ENCODE measurements at places on chromosomes 7 and 10. TPM values are rescaled to one million over a fixed set of nuclear protein-coding genes. Genes with fewer than 3 reads are reported as not detected.

The DENND2A gene
- polyA plus RNA-seq = 41.5 TPM

The TSPAN12 gene
- 182 TPM for polyA plus RNA-seq

DNA sequence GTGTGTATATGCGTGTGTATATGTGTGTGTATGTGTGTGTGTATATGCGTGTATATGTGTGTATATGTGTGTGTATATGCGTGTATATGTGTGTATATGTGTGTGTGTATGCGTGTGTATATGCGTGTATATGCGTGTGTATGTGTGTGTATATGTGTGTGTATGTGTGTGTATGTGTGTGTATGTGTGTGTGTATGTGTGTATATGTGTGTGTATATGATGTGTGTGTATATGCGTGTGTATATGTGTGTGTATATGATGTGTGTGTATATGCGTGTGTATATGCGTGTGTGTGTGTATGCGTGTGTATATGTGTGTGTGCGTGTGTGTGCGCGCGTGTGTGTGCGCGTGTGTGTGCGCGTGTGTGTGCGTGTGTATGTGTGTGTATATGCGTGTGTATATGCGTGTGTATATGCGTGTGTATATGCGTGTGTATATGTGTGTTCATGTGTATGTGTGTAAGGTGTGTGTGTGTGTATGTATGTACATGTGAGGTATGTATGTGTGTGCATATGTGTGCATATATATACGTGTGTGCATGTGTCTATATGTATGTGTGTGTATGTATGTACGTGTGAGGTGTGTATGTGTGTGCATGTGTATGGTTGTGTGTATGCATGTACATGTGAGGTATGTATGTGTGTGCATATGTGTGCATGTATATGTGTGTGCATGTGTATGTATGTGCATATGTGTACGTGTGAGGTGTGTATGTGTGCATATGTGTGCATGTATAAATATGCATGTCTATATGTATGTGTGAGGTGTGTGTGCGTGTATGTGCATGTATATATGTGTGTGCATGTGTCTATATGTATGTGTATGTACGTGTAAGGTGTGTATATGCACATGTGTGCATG is 6.0 kb downstream of the UCN3 start:
- DNase-seq = no peak

- DNase-seq = no peak
Measured at GRCh38 chr10:113381981-113382509, 170.8 kb upstream of the HABP2 start.

- no peak for DNase-seq
Measured at GRCh38 chr10:100740476-100741377, 4.7 kb upstream of the PAX2 start.

DNA sequence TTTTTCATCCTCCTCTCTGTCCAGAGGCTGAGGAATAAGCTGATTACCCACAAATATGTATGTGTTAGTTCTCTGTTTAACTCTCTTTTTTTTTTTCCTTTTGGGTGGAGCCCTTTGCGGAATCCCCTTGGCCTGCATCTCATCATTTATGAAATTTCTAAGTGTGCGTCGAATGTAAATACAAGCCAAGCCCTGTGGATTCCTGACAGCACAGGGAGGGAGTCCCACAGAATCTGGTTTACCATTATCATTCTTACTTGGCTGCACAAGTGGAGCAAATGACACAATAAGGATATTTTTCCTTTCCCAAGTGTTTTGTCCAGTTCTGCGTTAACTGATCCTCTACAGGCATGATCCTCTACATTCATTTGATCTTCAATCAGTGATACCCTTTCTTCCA is 11.4 kb downstream of the STK31 start:
- DNase-seq = no peak

- no peak for DNase-seq
Measured at GRCh38 chr10:69064762-69065328, 23.1 kb upstream of the SRGN start.

DNA sequence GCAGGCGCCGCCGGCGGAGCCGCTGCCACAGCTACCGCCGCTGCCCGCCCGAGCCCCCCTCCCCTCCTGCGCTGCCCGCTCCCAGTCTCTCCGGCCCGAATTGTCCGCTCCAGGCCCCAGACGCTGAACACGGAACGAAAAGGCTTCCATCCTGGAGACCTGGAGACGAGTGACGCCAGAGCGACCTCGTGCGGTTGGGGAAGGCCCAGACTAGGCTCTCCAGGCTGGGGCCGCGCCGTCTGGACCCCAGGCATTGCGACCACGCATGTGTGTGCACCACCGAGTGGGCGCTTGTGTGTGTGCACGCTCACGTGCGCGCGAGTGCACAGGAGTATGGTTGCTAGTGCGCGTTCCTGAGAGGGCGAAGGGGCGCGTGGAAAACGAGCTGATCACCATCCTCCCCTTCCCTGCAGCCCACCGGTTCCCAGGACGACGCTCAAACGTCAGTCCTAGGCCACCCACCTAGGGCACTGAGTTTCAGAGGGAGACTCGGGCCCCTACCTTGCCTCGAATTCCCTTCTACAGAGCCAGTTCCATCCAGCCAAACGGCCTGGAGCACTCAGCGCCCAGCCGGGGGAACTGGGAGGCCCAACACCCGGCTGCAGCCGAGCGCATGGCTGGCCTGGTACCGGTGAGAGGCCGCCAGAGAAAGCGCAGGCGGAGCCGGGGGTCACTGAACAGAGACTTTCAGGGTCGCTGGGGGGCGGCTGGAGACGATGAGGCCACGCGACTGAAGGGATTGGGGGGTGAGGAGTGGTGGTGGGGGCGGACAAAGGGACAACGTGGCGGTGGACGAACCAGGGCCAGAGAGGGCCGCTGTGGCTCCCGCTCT is 11.6 kb downstream of the LBX1 start:
- DNase-seq = no peak

DNA sequence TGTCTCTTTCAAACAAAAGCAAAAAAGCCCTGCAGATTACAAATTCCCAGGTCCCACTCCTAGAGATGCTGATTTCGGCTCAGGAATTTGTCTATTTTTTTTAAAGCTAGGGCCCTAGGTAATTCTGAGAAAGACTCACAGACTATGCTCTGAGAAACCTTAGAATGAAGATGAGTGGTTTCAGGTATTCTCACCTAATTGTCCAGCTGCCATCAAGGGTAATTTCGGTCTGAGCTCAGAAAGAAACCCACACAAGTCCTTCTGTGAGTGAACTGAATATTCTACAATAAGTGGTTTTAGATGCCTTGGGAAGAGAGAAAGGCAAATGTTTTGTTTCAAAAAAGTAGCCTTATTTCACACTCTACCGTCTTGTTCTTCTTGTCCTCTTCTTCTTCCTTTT is 45.7 kb downstream of the DCLRE1A start:
- DNase-seq = no peak

DNA sequence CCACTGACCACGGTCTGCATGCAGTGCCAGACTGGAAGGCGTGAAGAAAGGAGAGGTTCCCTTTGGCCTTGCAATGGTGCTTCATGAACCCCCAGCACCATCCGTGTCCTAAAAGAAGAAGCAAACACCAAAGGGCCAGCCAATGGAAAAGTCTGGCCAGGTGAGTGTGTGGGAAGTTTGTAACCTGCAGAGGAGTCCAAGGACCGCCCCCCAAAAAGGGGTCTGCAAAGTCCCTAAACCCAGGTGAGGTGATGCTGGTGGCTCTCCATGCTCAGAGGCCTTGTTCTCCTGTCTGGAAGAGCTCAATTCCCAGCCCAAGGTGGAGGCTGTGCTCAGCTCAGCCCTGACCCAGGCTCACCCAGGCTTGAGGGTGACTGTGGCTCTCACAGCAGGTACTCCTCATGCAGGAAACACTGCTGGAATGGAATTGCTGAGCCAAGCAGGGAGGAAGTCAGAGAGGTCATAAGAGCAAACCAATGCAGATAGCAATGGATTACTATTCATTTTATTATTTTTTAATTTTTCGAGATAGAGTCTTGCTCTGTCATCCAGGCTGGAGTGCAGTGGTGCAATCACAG is 52.4 kb upstream of the NANOS1 start:
- no peak for DNase-seq

DNA sequence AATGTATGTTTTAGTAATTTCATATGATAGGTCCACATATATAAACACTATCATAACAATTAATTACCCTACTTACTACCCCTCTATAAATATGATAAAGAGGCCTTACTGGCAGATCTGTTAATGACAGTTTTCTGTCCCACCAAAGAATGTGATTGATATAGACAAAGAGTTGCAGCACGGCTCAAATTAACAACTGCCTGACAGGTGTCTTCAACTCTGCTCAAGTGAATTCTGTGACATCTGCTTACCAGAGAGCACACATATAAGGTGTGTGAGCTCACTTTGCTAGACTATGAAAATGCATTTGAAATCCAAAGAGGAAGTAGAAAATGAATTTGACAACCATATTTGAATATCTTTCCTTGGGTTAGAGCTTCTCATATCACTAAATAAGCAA is 36.6 kb downstream of the CACNA2D1 start:
- DNase-seq = no peak
